Mesendoderm (in vitro differentiated cells): ENCODE measurements at places on chromosomes 4 and X.

DNA sequence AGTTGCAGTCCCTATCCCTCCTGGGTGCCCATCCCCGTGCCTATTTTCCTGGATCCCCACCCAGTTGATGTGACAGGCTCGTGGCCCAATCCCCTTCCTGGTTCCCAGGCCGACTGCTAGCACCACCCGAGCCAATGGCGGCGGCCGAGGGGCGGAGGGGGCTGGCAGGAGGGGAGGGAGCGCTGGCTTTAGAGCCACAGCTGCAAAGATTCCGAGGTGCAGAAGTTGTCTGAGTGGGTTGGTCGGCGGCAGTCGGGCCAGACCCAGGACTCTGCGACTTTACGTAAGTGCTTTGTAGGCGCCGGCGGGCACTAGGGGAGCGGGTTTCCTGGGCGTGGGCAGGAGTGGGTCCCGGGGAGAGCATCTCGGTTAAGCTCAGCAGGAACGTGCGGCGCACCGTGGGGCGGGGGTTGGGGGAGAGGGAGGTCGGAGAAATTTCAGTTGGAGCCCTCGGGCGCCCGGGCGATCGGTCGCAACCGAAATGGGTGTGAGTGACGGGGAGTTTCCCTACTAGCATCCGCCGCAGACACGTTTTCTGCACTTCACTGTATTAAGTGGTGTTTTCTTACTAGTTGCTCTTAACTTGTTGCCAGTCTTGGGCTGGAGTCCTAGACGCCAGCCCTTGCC lies at the start of gene PLS3:
PLS3 (plus strand) TSS at position 197 of the 627 bp plus-strand sequence. CDS start 49,077 bp downstream, outside the sequence.
- no peaks in the 10 kb centered on the region for H3K36me3 ChIP-seq
- peak; percentile 93 for DNase-seq
- H3K27ac ChIP-seq: peak within 1 kb of the TSS; percentile 90

DNA sequence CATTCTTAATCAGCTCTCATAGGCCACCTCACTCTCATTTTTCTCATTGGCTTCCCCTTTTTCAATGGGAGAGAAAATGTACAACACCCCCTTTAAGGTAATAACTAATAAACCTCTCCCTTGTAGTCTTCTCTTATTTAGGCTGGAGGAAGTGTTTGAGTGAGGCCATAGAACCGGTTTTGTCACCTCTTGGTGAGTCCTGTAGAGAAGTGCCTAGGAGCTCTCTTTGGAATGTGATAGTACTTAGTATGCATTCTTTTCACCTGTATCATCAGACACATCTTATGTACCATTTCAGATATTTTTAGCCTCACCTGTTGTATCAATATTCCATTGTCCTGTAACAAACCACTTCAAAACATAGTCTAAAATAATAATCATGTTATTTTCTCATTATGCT lies 3.5 kb upstream of the TAB3 start:
- H3K27me3 ChIP-seq: no peaks in the 10 kb centered on the region
- no peak overlapping the region for H3K4me3 ChIP-seq
- no peaks in the 10 kb centered on the region for H3K4me1 ChIP-seq
- DNase-seq: peak; percentile 77
- no peaks in the 10 kb centered on the region for H3K36me3 ChIP-seq

DNA sequence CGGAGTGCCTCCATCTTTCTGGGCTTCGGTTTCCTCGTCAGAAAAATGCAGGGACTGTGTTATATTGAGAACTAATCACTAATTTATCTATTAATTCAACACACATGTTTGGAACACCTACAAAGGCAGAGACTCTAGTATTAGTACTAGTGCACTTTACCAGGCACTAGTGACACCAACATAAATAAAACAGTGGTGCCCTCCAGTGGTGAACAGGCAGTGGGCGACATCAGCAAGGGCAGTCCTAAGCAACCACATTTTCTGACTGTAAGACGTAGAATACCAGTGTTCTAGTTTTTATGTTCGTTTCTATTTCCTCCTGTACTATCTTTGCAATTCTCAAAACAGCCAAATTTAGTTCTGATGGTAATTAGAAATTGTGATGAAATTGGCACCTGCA lies 69.1 kb upstream of the UCP1 start:
- H3K4me1 ChIP-seq: peaks cover 17% of the 10 kb centered on the region
- no peak overlapping the region for H3K4me3 ChIP-seq
- H3K36me3 ChIP-seq: no peaks in the 10 kb centered on the region
- no peaks in the 10 kb centered on the region for H3K27me3 ChIP-seq
- no peak overlapping the region for H3K27ac ChIP-seq

DNA sequence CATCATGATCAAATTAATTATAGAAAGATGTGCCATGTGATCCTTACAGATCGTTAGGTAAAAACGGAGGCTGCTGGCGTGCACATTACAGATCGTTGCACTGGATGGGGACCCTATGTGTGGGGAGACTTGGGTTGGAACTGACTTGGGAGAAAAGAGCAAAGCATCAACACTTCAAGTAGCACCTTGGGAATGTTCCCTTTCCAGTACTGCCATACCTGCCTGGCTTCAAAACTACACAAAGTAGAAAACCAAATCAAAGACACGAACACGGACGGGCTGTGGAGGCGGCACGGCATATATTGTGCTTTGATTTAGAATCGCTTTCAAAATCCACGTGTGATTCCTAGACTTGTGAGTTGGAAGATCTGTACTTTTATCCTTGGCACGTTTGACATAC lies 898 bp downstream of the CMC4 start:
- H3K4me1 ChIP-seq: no peaks in the 10 kb centered on the region
- H3K36me3 ChIP-seq: no peaks in the 10 kb centered on the region
- H3K4me3 ChIP-seq: peak overlapping the region; percentile 56
- H3K27ac ChIP-seq: no peak overlapping the region
- no peak for DNase-seq

- H3K4me1 ChIP-seq: no peaks in the 10 kb centered on the region
- H3K36me3 ChIP-seq: no peaks in the 10 kb centered on the region
- DNase-seq: peak; percentile 1
- no peak overlapping the region for H3K27ac ChIP-seq
Observed at GRCh38 chrX:68462197-68462596, 28.9 kb upstream of the OPHN1 start.

GRCh38 chr4:183140911-183141320 lies 41.9 kb downstream of the WWC2 start:
- H3K36me3 ChIP-seq: no peaks in the 10 kb centered on the region
- no peaks in the 10 kb centered on the region for H3K27me3 ChIP-seq
- H3K4me1 ChIP-seq: peaks cover 7% of the 10 kb centered on the region
- DNase-seq: peak; percentile 50
- no peak overlapping the region for H3K27ac ChIP-seq

GRCh38 chr4:56026596-56026995 lies 77.9 kb downstream of the CEP135 start:
- DNase-seq: no peak
- no peak overlapping the region for H3K27ac ChIP-seq
- no peaks in the 10 kb centered on the region for H3K36me3 ChIP-seq

DNA sequence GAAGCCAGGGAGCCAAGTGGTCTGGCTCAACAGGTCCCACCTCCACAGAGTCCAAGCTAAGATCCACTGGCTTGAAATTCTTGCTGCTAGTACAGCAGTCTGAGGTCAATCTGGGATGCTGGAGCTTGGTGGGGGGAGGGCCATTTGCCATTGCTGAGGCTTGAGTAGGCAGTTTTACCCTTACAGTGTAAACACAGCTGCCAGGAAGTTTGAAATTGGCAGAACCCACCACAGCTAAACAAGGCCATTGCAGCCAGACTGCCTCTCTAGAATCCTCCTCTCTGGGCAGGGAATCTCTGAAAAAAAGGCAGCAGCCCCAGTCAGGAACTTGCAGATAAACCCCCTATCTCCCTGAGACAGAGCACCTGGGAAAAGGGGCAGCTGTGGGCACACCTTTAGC lies 84.9 kb downstream of the EDA2R start:
- no peaks in the 10 kb centered on the region for H3K36me3 ChIP-seq
- H3K4me3 ChIP-seq: no peak overlapping the region
- no peak overlapping the region for H3K27ac ChIP-seq
- H3K27me3 ChIP-seq: no peaks in the 10 kb centered on the region
- no peak for DNase-seq

GRCh38 chr4:18698119-18698883 lies 676.7 kb upstream of the LCORL start:
- H3K4me3 ChIP-seq: no peak overlapping the region
- H3K27me3 ChIP-seq: no peaks in the 10 kb centered on the region
- H3K4me1 ChIP-seq: no peaks in the 10 kb centered on the region
- peak; percentile 3 for DNase-seq
- H3K36me3 ChIP-seq: no peaks in the 10 kb centered on the region

DNA sequence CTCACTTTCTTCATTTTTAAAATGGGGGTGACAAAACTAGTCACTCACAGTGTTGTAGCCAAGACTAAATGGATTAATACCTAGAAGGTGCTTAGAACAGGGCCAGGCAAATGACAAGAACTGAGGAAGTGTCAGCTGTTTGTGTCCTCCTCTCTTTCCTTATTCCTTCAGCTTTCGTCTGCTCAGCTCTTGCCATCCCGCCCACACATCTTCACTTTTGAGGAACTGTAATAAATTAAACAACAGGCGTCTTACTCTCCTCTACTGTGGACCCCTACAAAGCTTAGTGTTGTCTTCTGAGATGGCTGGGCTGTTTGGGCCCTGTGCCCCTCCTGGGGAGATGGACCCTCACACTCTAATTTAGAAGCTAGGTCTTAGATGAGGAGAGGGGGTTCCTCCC lies 2.7 kb downstream of the HPSE start:
- H3K36me3 ChIP-seq: no peaks in the 10 kb centered on the region
- H3K4me3 ChIP-seq: no peak overlapping the region
- no peak overlapping the region for H3K27ac ChIP-seq
- no peak for DNase-seq

DNA sequence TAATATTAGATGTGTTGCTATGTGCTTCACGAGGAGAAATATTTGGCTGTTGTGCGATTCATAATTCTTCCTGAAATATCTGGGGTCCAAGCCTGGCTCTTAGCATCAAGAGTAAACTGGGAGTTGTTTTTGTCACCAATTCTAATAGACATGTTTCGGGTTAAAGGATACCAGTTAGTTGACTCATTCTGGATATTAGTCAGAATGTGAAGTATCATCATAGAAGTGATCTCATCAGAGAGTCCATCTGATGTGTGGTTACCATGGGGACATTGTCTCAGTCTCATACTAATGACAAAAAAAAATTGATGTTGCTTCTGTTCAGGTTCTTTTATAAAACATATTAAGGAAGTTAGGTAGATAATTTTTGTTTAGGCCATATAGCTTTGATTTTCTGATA lies 57.2 kb upstream of the MTMR1 start:
- H3K27ac ChIP-seq: no peak overlapping the region
- no peak overlapping the region for H3K4me3 ChIP-seq
- no peaks in the 10 kb centered on the region for H3K27me3 ChIP-seq
- DNase-seq: no peak

- H3K27me3 ChIP-seq: no peaks in the 10 kb centered on the region
- peaks cover 18% of the 10 kb centered on the region for H3K4me1 ChIP-seq
- no peak overlapping the region for H3K27ac ChIP-seq
- H3K4me3 ChIP-seq: no peak overlapping the region
- no peaks in the 10 kb centered on the region for H3K36me3 ChIP-seq
Observed at GRCh38 chr4:52877036-52877435, 14.9 kb downstream of the RASL11B start.

DNA sequence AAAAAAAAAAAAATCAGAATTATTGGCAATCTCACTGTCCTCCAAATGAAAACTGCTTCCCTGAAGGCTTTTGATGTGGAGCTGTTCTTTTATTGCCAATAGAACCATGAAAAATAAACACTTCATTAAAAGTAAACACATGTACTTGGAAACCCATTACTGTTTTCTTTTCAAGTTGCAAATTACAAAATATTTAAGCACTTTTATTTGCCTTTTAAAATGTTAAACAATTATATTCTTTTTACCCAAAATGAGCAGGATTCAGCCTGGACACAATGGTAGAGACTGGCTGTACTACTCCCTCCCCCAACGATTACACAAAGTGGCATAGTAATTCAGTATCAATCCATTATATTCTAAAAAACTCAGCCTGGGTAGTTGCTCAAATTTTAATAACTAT lies 60.9 kb downstream of the SH2D1A start:
- no peaks in the 10 kb centered on the region for H3K36me3 ChIP-seq
- no peak for DNase-seq
- H3K27me3 ChIP-seq: no peaks in the 10 kb centered on the region
- H3K4me3 ChIP-seq: no peak overlapping the region
- no peak overlapping the region for H3K27ac ChIP-seq

DNA sequence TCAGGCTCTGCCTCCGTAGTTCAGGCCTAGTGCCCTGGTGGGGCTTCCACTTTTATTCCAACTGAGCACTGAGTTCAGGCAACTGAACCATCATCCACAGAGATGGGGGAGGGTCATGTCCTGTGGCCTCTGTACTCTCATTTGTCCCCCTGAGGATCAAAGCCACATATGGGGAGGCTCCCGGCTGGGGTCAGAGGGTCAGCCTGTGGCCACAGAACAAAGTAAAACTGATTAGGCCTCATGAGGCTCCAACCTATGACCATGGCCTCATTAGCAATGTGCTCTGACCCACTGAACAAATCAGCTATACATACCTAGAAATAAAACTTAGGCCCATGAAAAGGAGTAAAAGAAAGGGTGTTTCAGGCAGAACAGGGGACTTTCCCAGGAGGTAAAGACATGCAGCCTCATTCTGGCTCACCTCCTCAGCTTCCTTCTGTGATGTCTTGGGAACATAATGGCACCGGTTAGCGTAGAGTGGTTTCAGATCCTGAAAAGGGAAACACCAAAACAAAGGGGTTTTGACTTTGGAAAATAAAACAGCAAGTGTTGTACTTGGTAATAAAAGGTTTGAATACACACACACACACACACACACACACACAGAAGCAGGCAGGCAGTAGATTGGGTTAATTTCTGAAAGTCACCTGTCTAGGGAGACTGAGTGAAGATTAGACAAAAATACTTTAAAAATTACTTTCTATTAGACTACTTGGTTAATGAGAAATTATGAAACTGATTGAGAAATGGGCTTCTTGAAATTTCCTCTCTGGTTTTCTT lies 24.3 kb downstream of the TMEM255A start:
- H3K4me3 ChIP-seq: no peak overlapping the region
- no peaks in the 10 kb centered on the region for H3K36me3 ChIP-seq
- DNase-seq: no peak
- H3K27ac ChIP-seq: no peak overlapping the region
- H3K4me1 ChIP-seq: no peaks in the 10 kb centered on the region

DNA sequence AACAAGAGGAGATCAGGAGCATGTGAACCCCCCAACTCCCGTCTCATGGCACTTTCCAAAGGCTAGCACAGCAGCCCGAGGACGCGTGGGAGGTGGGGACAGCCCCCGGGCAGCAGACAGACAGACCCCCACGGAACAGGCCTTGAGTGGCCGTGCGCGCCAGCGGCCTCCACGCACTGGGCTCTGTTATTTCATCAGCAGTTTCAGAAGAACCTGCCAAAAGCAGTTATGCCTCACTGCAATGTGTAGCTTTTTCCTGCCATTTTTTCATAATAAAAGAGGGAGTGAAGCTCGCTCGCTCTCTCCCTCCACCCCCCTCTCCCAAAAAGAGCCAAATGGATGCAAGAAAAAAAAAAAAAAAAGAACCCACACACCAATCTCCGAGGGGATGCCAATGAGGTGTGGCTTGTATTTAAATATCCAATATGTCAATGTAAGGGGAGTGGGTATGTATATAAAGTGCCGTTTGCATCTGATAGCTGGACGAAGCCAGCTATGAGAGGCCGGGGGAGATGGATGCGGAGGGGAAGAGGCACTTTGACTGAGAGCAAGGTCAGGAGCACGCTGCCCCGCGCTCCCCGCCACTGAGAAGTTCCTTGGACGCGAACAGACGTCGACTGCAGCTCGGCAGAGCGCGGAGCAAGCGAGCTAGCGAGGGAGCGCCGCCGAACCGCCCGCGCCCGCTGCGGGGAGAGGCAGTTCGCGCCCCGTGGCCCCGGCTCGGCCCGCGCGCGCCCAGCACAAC lies at the start of gene FGF16:
FGF16 (plus strand) TSS at position 482 of the 745 bp plus-strand sequence. CDS start 286 bp downstream, outside the sequence.
- no peaks in the 10 kb centered on the region for H3K36me3 ChIP-seq
- H3K4me1 ChIP-seq: no peaks in the 10 kb centered on the region
